ENCODE measurements at places on chromosomes 3 and 15.

GRCh38 chr15:67762610-67763368 lies 62.5 kb upstream of the SKOR1 start:
- DNase-seq = no peak

GRCh38 chr15:64351265-64351664 lies 4.7 kb downstream of the CSNK1G1 start:
- DNase-seq = no peak

DNA sequence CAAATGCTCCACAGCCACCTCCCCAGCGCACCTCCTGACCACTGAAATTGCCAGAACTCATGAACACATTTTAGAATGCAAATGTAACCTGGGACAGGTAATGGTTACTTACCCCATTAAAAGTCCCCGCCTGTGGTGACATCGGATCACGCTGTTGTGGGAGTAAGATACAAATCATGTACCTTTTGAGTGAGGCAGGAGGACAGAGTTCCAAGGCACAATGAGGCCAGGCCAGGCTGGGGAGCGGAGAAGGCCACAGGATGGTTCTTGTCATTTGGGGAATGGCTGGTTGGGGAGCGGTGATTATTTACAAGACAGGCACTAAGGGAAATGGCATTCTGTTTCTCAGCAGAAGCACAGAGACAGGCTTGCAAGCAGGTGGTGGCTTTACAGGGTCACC lies 490.0 kb downstream of the EDEM1 start:
- DNase-seq = no peak

DNA sequence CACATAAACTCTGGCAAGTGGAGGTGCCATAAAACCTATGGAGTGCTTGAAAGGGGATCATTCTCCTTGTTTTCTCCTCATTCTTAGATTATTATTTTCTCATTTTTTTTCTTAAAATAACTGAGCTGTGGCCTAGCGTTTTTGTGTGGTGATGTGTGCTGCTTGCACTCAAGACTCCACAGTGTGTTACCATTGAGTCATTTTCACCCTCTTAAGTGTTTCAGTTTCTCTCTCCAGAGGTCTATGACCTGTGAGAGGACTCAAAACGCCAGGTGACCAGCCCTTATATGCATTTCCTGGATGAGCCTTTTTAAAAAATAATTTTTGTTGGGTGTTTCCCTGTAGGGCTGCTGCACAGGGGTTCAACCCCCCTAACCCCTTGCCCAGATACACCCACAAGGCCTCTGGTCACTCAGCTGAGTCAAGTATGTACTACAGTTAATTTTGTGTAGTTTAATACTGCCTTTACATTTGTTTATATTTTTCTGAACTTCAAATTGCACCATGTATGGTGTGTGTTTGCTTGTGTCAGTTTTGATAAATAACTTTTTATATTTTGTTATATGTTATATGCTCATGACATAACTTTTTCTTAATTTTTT lies 15.4 kb upstream of the BTLA start:
- DNase-seq = no peak

DNA sequence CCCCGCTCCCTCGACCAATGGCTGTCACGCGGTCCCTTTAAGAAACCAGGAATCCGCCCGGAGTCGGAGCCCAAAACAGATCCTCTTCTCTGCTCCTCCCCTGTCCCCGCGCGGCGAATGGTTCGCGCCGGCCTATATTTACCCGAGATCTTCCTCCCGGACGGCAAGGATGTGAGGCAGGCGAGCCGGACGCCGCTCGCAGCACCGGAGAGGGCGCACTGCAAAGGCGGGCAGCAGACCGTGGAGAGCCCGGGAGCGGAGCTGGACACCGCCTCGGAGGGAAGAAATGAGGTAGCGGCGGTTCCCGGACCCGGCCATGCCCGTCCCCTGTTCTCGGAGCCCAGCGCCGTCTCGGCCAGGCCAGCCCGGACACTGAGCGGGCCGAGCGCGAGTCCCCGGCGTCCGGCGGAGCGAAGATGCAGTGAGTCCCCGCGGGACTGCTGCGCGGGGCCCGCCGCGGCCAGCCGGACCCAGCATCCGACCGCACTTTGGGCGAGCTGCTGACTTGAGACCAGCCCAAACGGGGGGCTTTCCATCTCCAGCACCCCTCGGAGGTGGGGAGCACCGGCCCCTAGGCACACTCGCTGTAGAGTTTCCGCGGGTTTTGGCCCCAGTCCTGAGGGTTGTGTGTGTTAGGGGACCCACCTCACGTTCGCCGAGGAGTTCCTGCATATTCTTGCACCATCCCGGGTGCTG lies at the start of gene FAM43A:
TSS of gene FAM43A (plus strand) at position 166 of the 696 bp plus-strand sequence. CDS start 944 bp downstream, outside the sequence.
- peak; percentile 72 for DNase-seq

GRCh38 chr3:170632780-170633179 lies 46.9 kb upstream of the SLC7A14 start:
- DNase-seq = no peak

DNA sequence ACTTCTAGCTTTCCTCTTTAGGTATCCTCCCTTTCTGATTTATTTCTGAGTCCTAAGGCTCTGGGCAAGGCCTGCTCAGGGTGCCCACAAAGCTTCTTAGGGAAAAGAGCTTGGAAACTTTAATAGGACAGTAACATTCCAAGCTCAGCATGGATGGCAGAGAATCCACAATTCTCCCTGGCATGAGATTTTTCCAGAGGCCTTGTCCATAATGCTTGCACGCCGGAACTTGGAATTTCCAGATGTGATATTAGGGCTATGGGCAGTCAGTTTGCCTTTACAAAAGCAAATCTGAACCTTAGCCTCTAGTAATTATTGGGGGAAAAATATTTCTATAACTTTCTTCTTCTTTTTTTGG lies 139.0 kb upstream of the RBMS3 start:
- DNase-seq = no peak

Data from NCI-H1930 (cell line).